ENCODE measurements at places on chromosomes 13 and 19.

GRCh38 chr19:6185835-6186834 is 50.7 kb downstream of the ACSBG2 start:
- H3K36me3 ChIP-seq = peaks cover 2% of the 10 kb centered on the region
- no peaks in the 10 kb centered on the region for H3K4me1 ChIP-seq
- DNase-seq = no peak
- H3K27me3 ChIP-seq = peaks cover 18% of the 10 kb centered on the region
- H3K4me3 ChIP-seq = no peak overlapping the region

DNA sequence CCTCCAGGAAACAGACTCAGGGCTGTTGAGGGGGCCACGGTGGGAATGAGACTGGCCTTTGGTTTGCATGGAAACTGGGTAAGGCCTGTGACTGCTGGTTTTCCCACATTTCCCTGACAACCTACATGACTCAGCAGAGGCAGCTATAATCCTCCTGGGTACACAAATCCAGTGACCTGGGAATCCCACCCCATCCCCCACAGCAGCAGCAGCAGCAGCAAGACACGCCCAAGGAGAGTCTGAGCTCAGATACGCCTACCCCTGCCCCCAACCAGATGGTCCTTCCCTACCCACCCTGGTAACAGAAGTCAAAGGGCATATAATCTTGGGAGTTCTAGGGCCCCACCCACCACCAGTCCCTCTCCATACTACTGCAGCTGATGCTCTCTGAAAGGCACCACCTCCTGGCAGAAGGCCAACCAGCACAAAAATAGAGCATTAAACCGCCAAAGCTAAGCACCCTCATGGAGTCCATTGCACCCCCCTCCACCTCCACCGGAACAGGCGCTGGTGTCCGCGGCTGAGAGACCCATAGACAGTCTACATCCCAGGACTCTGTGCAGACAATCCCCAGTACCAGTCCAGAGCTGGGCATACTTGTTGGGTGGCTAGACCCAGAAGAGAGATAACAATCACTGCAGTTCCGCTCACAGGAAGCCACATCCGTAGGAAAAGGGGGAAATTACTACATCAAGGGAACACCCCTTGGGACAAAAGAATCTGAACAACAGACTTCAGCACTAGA is 237.2 kb upstream of the SPRY2 start:
- no peak overlapping the region for H3K27ac ChIP-seq
- no peaks in the 10 kb centered on the region for H3K4me1 ChIP-seq
- peaks cover 8% of the 10 kb centered on the region for H3K27me3 ChIP-seq
- peaks cover 13% of the 10 kb centered on the region for H3K36me3 ChIP-seq

GRCh38 chr13:80083081-80083852 is 257.7 kb downstream of the SPRY2 start:
- no peaks in the 10 kb centered on the region for H3K27me3 ChIP-seq
- no peaks in the 10 kb centered on the region for H3K36me3 ChIP-seq
- no peak overlapping the region for H3K4me3 ChIP-seq
- DNase-seq = no peak

GRCh38 chr19:2270157-2270422 is 11.9 kb downstream of the PEAK3 start:
- H3K27ac ChIP-seq = peak overlapping the region; percentile 87
- H3K4me1 ChIP-seq = peaks cover 21% of the 10 kb centered on the region
- peaks cover 12% of the 10 kb centered on the region for H3K36me3 ChIP-seq

DNA sequence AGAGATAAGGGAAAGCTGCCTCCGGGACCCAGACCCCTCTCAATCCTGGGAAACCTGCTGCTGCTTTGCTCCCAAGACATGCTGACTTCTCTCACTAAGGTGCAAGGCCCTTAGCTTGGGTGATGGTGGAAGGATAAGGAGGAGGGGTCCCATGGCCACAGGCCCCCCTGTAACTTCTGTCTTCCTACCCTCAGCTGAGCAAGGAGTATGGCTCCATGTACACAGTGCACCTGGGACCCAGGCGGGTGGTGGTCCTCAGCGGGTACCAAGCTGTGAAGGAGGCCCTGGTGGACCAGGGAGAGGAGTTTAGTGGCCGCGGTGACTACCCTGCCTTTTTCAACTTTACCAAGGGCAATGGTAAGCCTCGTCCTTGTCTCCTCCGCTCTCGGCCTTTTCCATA is 2.0 kb downstream of the CYP2F1 start:
- no peak overlapping the region for H3K27ac ChIP-seq
- peaks cover 5% of the 10 kb centered on the region for H3K27me3 ChIP-seq
- no peak overlapping the region for H3K4me3 ChIP-seq
- DNase-seq = no peak
- peaks cover 14% of the 10 kb centered on the region for H3K4me1 ChIP-seq

- H3K36me3 ChIP-seq = no peaks in the 10 kb centered on the region
- H3K4me3 ChIP-seq = no peak overlapping the region
- no peak for DNase-seq
- no peak overlapping the region for H3K27ac ChIP-seq
- H3K4me1 ChIP-seq = no peaks in the 10 kb centered on the region
These were observed 22.1 kb downstream of the ATP7B start for GRCh38 chr13:51988988-51989618.
